Right hindlimb (tissue), 1 donor: ENCODE measurements at places on chromosomes 12 and 14.

DNA sequence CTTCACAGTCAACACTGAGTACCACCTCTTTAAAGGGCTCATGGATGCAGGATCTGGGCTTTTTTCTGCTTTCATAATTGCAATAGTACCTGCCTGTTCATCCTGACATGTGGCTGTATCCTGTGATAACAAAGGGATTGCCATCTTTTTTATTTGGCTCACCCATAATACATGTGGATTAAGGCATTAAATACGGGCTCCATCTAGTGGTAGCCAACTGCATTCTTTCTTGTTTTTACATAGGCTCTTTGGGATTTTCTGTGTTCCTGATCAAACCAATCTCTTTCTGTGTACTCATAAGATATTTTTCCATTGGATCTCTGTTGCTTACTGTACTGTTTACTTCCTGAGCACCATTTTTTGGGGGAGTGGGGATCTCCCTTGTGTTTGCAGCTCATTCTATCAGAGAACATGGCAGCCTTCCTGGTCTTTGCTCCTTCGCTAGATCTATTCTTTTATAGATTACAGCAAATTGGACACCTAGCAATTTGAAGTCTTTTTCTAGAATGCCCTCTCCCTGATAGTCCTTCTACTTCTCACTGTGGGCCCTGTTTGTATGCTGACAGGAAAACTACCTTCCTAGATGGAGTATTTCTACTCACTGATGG lies 723.4 kb upstream of the MDGA2 start:
- DNase-seq: no peak

DNA sequence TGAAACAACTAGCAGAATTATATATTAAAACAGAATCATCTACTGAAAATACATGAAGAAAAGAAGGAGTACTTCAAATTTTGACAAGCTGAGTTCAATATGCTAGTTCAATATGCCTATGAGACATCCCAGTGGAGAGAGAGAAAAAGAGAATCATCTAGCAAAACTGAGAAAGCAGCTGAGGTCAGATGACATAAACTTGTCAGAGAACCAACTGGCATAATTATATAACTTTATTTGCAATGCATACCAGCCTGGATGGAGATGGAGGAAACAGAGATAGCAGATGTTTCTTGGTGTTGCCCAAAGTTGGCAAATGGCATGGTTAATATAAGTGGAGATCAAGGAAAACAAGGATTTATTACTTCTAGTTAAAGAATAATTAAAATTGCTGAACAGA lies 148.7 kb upstream of the PDZRN4 start:
- no peak for DNase-seq

DNA sequence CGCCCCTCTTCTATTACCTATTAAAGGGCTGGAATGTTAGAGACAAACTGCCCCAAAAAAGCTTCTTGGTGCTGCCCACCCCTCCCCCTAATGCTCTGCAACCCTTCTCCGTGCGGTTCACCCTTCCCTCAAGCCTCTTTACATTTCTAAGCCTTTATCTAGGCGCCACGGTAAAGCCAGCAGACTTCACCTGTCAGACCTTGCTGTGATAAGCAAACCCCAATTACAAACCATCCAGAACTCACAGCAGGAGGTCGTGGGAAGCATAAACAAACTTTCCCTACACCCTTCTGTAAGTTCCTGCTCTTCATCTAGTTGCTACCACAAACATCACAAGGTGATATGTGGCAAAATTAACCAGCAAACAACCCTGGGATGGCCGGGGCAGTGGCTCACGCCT lies 56.8 kb downstream of the MOK start:
- DNase-seq: no peak

- no peak for DNase-seq
These were observed 94.4 kb downstream of the CRACR2A start for GRCh38 chr12:3658327-3659163.

GRCh38 chr12:68560851-68561422 lies 49.8 kb upstream of the RAP1B start:
- no peak for DNase-seq

DNA sequence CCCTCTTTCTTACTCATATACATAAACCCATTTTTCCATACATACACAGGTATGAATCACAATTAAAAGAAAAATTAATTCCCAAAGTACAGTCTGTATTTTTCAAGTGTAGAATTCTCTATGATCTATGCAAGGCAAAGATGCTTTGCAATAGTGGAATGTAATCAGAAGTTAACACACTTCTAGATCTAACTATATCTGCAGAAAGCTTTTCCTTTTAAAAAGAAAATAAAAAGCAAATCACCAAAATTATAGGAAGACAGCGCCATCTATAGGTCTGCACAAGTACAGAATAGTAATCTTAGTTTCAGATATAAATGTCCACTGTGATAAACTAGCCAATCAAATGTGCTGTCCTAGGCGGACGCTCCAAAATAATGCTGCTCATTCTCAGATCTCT lies 22.0 kb downstream of the SLC25A21 start:
- no peak for DNase-seq

GRCh38 chr14:95769976-95770375 lies 56.1 kb upstream of the TCL1A start:
- DNase-seq: no peak

- DNase-seq: no peak
These were observed 37.8 kb downstream of the TNFAIP2 start for GRCh38 chr14:103161054-103161397.

GRCh38 chr12:75560167-75560566 lies 48.8 kb upstream of the KRR1 start:
- DNase-seq: no peak

DNA sequence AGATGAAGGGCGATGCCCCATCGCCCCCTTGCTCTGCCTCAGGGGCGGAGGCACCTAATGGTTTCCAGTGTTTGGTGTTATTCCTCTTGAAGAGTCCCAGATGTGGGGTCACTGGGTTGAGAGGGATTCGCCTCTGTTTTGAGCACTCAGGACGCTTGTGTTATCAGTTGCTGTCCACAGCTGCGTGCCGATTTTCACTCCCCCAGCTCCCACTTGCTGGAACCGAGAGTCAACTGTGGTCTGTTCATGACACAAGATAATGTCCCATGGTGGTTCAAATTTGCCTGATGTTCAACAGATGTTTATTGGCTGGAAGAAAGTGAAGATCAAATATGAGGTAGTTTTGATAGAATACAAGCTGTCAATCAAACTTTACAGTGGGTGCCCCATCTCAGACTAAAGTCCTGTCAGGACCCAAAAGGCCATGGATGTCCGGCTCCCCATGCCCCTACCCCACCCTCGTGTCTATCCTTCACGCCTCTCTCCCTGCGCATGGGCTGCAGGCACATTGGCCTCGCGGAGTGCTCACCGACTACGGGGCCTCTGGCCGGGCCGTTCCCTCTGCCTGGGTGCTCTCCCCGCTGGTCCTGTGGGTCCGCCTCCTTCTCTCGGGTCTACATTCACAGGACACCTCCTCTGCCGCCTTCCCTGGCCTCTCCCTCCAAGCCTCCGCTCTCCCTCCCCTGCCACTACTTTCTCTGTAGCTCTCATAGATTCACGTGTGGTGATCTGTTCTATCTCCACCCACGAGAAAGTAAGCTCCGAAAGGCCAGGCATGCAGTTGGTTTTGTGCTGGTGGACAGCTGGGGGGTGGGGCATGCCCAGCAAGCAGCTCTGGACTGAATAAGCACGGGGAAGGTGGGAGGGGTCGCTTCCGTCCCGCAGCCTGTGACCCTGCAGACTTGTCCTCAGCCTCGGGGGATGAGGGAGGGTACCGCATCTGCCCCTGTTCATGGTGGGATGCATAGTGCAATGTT lies 6.8 kb upstream of the TRAF3 start:
- DNase-seq: no peak

DNA sequence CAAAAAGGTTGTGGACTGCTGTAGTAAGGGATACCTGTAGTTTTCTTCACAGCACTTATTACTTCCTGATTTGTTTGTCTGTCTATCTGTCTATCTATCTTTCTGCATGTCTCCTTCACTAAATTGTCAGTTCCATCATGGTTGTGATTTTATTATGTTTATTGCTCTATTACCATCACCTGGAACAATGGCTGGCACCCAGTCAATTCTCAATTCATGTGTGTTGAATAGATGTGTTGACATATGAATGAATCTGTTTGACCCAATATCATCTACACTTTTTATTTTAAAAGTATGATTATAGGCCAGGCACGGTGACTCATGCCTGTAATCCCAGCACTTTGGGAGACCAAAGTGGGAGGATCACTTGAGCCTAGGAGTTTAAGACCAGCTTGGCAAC lies 224.4 kb downstream of the NUBPL start:
- DNase-seq: no peak

DNA sequence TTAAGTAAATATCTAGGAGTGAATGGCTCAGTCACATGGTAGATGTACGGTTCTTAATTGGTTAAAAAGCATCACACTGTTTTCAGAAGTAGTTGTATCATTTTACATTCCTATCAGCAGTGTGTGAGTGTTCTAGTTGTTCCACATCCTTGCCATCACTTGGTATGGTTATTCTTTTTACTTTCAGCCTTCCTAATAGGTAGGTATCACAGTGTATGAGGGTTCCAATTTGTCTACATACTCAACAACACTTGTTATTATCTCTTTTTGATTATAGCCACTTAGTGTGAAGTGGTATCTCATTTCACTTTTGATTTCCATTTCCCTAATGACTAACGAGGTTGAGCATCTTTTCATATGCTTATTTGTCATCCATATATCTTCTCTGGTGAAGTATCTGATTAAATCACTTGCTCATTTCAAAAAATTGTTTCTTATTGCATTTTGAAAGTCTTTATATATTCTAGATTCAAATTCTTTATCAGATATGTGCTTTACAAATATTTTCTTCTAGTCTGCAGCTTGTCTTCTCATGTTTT lies 3.5 kb upstream of the SPRYD3 start:
- no peak for DNase-seq

- no peak for DNase-seq
These were observed 39.0 kb upstream of the NRXN3 start for GRCh38 chr14:78131201-78131600.

GRCh38 chr12:26244503-26244902 lies 49.1 kb downstream of the SSPN start:
- no peak for DNase-seq

DNA sequence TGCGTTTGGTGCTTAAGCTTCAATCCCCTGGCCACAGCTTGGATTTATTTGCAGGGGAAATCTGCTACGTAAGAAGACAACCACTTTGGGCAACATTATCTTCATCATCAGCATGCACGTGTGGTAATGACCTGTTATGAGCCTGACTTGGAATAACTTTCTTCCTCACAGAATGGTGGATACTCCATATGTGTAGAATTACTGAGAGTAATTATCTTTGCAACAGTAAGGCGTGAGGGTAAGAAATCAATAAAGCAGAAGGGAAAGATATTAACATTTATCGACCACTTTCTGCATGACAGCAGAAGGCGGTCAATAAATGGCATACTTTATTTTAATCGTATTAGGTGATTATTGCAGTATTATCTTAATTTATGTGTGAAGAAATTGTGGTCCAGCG lies 152.7 kb downstream of the RGS6 start:
- DNase-seq: no peak

DNA sequence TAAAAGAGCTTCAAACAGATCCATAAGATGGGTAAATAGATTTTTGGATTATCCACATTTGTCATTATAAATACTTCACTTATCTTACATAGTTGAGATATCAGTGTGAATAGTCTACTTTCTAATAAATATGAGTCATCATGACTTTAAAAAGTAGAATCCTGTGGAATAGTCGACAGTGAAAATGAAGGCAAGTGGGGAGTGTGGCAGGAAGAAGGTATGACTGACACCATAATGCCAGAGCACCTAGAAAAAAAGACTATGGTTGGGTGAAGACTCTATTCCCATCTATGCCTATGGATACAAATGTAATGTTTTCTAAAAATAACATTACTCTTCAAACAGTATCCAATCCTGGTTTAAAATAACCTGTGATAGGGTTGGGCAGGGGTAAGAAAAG lies 117.5 kb downstream of the MDGA2 start:
- no peak for DNase-seq

DNA sequence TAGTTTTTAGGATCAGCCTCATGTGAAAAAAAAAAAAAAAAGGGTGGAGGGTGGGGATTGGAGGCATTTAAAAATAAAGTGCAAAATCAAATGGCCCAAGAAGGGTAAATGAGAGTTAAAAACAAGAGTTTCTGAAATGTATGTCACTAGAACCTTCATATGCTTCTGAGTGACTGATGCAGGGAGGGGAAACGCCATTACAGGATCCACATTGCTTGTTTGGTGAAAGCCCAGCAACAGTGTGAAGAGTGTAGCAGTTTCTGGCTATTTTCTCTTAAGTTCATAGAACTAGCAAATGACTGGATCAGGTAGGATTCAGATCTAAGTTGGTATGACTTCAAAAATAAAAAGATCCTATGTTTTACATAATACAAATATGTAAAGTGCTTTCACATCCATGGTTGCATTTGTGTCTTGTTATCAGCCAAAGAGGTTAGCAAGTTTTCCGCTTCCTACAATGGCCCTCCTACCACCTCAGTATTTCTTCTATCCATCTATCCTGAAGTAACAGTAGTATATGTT lies 2.9 kb downstream of the CHPT1 start:
- no peak for DNase-seq

DNA sequence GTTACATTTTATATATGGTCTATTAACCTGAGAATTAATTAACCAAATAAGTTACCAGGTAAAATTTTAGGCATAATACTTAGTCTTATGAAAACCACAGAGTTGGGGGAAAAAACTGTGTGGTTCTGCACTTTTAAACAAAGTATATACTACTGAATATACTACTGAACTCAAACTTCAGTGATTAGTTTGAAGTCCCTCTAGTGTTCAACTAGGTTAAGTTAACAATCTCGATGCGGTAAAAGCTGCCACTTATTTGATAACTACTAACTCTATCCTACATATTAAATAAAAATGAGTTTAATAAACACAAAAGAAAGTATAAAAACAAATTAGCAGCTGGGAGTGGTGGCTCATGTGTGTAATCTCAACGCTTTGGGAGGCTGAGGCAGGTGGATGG lies 56.7 kb downstream of the MED13L start:
- DNase-seq: no peak

- DNase-seq: no peak
These were observed 52.5 kb downstream of the SSPN start for GRCh38 chr12:26247873-26248272.

GRCh38 chr12:122022393-122023338 lies 982 bp downstream of the BCL7A start:
- peak; percentile 46 for DNase-seq

DNA sequence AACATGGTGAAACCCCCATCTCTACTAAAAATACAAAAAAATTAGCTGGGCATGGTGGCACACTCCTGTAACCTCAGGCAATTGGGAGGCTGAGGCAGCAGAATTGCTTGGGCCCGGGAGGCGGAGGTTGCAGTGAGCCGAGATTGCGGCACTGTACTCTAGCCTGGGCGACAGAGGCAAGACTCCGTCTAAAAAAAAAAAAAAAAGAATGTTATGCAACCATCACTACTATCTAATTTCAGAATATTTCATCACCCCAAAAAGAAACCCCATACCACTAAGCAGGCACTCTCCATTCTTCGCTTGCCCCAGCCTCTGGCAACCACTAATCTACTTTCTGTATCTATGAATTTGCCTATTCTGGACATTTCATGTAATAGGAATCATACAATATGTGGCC lies 68.8 kb upstream of the AMN start:
- DNase-seq: no peak

GRCh38 chr12:53737093-53737808 lies 10.0 kb upstream of the CALCOCO1 start:
- DNase-seq: no peak
